ENCODE measurements at places on chromosomes 11 and 22.
A peak's percentile ranks its signal among the peaks of the same experiment; 100 is the strongest.

DNA sequence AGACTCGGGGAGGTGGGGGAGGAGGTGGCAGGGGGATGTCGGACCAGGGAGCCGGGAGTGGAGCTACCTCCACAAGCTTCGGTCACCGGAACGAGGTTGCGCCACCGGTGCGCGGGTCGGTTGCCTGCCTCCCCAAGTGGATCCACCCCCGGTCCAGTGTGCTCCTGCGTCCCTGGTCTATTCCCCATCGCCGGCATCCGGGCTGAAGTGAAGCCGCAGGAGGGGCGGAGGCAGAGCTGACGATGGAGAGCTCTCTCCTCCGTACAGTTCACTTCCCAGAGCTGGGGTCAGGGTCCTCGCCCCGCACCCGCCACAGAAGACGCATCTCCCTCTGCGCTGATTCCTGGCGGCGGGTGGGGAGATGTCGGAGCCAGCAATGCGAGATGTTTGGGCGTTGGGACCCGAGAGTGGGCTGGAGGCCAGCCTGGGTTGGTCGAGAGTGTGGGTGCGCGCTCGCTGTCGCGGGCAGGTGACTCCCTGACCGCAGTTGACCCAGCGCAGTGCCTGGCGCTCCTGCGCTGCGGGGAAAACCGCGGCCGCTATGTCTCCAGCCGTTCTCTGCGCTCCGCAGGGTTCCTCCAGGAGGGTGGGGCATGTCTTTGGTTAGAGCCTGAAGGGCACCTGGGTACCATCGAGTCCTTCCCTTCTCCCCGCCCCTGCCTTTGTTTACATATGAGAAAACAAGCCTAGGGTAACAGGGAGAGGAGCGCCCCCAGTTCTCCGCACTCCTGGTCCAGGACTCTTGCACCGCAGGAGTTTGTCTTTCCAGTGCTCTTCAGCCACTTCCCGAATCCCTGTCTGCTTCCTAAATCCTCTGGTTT is 1.7 kb downstream of the C11orf96 start:
- DNase-seq = peak; percentile 43

GRCh38 chr11:113384551-113384950 is 3.0 kb upstream of the ANKK1 start:
- DNase-seq = peak; percentile 70

GRCh38 chr11:65588199-65589054 is 7.2 kb downstream of the KCNK7 start:
- no peak for DNase-seq

DNA sequence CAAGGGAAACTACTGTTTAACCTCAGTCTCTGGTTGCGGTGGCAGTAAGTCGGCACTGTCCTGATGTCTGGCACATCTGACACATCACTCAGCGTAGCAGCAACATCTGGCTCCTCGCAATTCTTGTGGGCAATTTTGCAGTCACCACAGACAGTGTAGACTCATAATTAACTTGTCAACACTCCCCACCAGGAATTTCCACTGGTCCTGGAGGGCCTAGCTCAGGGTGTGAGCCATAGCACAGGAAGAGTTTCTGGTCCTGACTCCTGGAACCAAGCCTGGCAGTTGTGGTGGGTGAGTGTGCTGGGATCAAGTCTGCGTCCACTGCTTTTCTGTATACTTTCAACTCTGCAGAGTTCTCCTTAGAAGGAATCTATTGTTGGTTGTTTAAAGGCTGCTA is 209.7 kb downstream of the SNX19 start:
- DNase-seq = no peak

DNA sequence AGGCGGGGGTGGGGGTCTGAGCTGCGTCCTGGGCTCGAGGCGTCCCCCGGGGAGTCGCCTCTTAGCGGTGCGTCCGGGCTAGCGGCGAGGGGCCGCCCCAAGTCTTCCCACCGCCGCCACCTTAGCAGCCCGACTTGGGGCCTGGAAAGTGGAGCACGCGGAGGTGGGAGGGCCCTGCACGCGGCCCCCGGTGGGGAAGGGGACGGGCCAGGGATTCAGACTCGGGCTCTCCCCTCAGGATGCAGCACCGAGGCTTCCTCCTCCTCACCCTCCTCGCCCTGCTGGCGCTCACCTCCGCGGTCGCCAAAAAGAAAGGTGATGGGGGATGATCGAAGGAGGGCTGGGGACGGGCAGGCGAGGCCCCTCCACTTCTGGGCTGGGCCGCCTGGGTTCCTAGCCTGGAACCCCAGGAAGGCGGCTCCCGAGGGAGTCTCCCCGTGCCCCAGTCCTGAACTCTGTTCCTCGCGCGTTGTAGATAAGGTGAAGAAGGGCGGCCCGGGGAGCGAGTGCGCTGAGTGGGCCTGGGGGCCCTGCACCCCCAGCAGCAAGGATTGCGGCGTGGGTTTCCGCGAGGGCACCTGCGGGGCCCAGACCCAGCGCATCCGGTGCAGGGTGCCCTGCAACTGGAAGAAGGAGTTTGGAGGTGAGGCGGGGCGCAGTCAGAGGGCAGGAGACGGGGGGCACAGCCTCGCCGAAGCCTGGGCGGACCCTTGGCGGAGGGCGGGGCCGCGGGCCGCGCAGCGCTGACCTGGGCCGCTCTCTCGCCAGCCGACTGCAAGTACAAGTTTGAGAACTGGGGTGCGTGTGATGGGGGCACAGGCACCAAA is 563 bp downstream of the MDK start:
- no peak for DNase-seq

DNA sequence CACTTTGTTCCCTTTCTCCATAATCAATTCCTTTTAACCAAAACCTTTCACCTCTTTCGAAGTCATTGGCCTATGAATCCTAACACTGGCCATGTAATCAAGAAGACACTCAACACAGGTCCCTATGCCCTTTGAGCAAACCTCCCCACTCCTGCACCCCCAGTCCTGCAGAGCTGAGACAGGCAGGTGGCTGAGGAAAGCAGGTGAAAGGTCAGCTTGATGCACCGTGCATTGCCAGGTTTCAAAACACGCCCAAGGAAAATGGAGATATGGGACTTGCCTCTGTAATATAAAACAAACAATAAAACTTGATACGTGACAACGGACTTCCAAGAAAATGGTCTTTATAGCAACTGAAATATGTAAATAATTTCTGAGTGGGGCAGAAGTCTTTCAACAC is 10.6 kb downstream of the CPT1A start:
- no peak for DNase-seq

DNA sequence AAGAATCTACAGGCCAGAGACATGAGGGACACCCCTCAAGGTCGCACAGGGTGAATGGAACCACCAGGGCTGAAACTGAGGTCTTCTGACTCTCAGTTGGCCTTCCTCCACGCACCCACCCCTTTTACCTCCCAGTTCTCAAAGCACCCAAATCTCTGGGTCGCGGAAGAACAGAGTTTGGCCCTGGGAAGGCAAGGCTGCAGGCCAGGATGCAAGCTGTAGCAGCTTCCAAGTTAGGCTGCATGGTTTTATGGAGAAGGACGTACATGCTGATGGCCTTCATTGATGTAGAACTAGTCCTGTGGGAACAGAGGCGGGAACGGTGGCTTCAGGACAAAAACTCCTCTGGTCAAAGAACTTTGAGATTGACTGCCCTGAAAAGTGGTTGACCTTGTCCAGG is 143.5 kb upstream of the B3GAT1 start:
- DNase-seq = no peak

GRCh38 chr11:77144196-77144856 is 16.3 kb downstream of the MYO7A start:
- no peak for DNase-seq

GRCh38 chr22:36528341-36528740 is 625 bp downstream of the EIF3D start:
- no peak for DNase-seq

DNA sequence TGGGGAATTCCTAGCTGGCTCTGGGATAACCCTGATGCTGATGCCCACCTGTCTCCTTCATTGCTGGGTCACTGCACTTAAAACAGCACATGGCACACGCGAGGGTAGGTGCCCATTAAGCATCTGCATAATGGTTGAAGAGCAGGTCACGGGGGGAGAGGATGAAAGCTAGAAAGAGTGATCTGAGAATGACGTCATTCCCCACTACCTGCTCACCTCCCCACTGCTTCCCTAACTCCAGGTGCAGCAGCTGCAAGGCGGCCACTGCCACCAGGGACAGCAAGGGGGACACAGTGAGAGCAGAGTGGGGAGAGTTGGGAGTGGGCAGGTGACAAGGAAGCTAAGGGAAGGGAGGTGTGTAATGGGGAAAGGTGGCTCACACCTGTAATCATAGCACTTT is 27.0 kb downstream of the ADA2 start:
- no peak for DNase-seq

DNA sequence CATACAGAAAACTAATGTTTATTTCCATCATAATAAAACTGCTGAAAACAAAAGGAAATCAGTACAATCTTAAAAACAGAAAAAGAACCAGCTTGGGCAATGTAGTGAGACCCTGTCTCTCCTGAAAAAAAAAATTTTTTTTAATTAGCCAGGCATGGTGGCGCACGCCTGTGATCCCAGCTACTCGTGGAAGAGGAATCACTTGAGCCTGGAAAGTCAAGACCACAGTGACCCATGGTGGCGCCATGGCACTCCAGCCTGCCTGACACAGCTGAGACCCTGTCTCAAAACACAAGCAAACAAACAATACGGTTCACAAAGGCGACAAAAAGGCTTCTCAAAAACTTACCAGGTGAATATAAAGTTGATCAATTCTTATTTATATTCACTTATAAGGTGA is 289.7 kb downstream of the BRD1 start:
- DNase-seq = no peak

GRCh38 chr11:2223153-2223794 is 47.1 kb downstream of the ASCL2 start:
- no peak for DNase-seq

GRCh38 chr11:69904974-69905535 is 85.8 kb upstream of the FGF3 start:
- DNase-seq = no peak

GRCh38 chr11:4393209-4393857 is at the start of gene TRIM21:
Gene TRIM21, minus strand, starts transcription at chr11:4393702. Its CDS starts 3,293 bp downstream, at chr11:4390409.
- DNase-seq = peak; percentile 83

- peak; percentile 77 for DNase-seq
These were observed 60.2 kb upstream of the WNT11 start for GRCh38 chr11:76266286-76267100.

- DNase-seq = no peak
These were observed 9.4 kb downstream of the TUG1 start for GRCh38 chr22:30978304-30978962.

GRCh38 chr11:10920205-10920604 is 62.4 kb upstream of the ZBED5 start:
- peak; percentile 38 for DNase-seq

- no peak for DNase-seq
These were observed 62.3 kb upstream of the ANO5 start for GRCh38 chr11:22130462-22131053.

DNA sequence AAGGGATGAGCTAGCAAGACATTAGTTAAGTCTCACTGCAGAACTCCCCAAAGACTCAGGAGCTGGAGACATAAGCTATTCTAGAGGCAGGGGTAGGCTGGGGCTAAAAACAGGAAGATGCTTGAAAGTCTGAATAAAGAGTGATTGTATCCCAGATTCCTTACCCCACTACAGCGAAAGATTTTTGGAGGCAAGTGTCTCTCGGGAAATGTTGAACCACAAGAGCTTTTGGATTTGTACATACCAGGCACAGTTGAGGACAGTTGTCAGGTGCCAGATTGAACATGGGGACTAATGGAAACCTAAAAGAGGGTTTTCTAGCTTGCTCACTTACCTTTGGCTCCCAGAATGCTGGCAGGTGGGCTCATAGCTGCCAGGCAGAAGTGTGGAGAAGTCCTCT is 43.5 kb upstream of the OR9Q1 start:
- no peak for DNase-seq

GRCh38 chr11:65646958-65647701 is 9.2 kb downstream of the SIPA1 start:
- DNase-seq = no peak

- peak; percentile 32 for DNase-seq
These were observed 131.1 kb downstream of the RASSF10 start for GRCh38 chr11:13140028-13140870.

DNA sequence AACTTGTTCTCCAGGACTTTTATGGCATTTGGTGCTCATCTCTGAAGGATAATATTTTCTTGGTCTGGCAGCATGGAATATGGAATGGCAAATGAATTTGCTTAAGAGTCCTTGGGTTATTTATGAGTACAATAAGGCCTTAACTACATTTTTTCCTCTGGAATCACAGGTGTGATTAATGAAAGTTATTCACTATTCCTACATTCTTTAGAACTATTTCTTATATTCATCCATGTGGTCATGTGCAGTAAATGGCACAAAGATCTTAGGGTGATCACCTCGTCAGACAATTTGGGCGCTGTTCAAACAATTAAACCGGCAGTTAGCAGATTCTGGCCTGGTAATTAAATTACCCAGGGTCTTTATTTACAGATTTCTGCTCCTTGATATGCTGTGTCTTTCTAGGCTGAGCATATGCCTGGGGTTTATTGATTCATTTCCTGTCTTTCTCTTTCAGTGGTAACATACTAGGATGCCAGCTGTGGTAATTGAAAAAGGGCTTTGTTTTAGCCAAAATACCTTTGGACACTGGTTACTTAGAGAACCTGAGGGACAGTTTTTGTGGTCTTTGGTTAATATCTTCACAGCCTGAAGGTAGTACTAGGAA is 31.6 kb downstream of the SIK2 start:
- DNase-seq = peak; percentile 9

DNA sequence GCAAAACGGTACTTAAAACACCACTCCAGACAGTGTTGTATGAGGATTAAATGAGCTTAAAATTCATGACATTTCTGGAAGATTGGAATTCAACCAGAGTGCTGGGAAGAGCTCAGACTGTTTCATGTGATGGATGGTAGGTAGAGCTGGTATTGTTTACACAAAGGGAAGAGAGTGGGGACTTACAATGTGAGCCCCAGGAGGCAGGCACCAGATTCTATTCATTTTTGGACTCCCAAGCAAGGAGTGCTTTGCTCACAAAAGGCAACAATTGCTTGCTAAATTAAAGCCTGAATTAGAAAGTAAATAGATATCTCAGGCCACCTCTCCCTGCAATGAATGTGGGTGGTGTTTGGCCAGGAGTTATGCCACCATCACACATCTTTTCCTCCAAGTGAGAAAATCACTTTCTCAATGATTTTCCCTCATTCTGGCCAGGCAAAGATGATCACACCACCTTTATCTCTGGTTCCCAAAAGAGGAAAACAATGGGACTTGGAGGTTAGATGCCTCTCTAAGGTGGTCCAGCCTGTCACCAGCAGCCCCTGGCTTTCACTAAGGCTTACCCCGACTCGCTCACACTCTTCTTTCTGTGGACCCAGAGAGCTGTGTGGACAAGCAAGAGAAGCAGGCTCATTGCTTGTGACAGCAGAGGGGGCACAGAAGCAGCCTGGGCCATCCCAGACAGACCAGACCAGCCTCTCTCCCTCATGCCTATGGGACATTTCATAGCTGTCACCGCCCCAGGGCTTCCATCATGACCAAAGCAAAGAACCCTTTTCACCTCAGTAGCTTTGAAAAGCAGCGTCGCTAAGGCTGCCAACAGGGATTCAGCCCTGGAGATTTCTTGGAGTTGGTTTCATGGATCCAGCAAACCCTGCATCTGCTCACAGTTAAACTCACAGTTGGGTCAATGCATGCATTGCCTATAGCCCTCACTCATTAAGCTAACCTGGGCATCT is 63.5 kb upstream of the DRD2 start:
- DNase-seq = no peak

DNA sequence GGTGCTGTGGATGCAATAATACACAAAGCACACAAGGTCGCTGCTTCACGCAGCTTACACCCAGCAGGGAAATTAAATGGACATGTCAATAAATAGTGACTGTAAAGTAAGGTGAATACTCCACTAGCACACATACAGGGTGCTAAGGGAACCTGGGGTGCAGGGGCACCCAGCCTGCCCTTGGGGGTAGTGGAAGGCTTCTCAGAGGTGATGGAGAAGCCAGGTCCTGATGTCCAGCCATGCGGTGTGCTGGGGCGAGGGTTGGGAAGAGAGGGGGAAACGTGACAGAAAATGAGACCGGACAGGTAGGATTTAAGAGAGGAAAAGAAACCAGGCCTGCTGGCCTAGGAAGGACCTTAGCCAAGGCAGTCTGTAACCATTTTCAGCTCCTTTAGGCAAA is 200.5 kb downstream of the GRIK4 start:
- no peak for DNase-seq

All from brain microvascular endothelial cell (primary cell).